ENCODE measurements at places on chromosomes 16 and 17.

- no peak for DNase-seq
Observed at GRCh38 chr17:82517230-82517865, 2.2 kb upstream of the FOXK2 start.

GRCh38 chr16:67192781-67193361, 916 bp downstream of the E2F4 start:
- no peak for DNase-seq

DNA sequence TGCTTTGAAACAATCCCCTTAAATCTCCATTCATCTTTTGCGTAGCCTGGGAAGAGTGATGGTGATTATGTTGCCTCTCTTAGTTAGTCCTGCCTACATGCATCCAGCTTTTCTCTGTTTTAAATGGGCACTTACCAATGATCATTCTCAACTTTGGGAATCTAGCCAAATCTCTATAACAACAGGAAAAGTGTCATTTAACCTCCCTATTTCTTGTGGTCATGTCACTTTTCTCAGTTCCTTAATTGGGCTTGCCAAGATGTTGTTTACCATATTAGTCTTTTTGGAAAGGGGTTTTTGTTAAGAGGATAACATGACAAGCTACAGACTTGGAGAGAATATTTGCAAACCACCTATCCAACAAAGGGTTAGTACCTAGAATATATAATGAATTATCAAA, 15.6 kb upstream of the CLEC10A start:
- no peak for DNase-seq

GRCh38 chr17:75872434-75873351, 5.7 kb downstream of the TRIM47 start:
- peak; percentile 47 for DNase-seq

- no peak for DNase-seq
Observed at GRCh38 chr16:68365167-68365817, 54.5 kb downstream of the PRMT7 start.

GRCh38 chr17:70172449-70172848, 3.1 kb downstream of the KCNJ2 start:
- DNase-seq = no peak
